ENCODE measurements at places on chromosomes 6 and 20.

GRCh38 chr6:18595774-18596530, 208.8 kb downstream of the RNF144B start:
- DNase-seq = peak; percentile 81

DNA sequence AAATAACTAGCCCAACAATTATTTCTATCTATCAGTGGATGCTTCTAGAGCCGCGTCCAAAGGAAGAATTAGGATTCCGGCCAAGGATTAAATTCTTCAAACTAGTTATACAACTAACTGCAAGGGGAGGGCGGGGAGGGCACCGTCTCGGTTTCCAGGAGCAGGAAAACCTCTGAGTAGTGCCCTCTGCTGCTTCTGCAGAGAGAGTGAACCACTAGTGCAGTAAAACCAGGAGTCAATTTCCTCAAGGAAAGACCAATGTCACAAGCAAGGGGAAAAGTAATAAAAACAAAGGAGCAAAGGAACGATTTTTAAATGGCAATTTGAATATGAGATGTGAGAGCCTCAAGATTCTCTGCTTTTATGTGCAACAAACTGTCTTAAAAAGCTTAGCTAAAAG, 16.5 kb upstream of the UBE2J1 start:
- DNase-seq = no peak

DNA sequence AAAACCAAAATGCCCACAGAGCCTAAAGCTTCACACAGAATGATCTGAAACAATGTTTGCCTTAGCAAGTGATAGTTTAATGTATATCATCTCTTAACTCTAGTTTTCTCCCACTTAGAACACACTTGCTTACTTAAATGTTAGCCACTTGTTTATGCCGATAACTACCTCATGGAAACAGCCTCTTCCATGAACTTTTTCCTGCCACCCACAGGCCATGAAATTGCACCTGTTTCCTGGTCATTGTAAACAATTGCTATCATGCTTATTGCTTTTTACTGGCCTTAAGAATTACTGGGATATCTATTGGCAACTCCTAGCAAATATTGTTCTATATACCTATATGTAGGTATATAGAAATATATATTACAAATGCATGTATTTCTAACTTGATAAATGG, 231.1 kb downstream of the HDGFL1 start:
- DNase-seq = no peak

GRCh38 chr6:161549977-161550655, 276.3 kb upstream of the AGPAT4 start:
- no peak for DNase-seq

GRCh38 chr6:38755874-38756273, 40.8 kb downstream of the DNAH8 start:
- DNase-seq = no peak

DNA sequence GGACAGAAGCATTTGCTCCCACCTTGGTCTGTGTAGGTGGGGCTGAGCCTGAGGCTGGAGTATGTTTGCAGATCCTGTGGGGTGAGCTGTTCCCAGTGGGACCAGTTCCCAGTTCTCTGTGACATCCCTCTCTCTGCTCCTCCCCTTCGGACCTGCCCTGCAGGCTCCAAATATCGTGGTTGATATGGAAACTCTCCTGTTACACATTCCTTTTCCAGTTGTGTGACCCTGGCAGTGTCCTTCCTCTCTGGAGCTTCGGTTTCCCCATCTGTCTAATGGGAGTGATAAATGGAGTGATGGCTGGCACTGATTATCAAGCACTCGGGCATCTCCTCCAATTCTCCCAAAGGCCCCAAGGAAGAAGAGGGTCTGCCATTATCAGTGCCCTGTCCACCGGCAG, 15.7 kb upstream of the TGM2 start:
- DNase-seq = no peak

DNA sequence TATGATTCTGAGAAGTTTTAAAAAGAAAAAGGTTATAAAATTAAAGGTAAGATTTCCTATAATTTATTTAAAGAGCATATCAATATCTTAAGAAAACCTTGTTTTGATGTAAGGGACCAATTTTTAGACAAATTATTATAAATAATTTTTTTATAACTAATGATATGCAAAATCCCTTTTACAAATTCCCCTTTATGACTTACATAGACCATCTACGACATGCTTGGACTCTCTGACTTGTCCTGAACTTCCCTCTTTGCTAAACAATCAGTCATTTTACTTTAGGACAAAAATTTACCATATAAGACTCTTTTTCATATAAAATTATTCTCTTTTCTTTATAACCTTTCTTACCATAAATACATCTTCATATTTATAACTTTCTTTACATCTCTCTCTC, 15.3 kb upstream of the ANGPT4 start:
- no peak for DNase-seq

- DNase-seq = no peak
Measured at GRCh38 chr6:160293844-160294243, 35.2 kb upstream of the SLC22A2 start.

DNA sequence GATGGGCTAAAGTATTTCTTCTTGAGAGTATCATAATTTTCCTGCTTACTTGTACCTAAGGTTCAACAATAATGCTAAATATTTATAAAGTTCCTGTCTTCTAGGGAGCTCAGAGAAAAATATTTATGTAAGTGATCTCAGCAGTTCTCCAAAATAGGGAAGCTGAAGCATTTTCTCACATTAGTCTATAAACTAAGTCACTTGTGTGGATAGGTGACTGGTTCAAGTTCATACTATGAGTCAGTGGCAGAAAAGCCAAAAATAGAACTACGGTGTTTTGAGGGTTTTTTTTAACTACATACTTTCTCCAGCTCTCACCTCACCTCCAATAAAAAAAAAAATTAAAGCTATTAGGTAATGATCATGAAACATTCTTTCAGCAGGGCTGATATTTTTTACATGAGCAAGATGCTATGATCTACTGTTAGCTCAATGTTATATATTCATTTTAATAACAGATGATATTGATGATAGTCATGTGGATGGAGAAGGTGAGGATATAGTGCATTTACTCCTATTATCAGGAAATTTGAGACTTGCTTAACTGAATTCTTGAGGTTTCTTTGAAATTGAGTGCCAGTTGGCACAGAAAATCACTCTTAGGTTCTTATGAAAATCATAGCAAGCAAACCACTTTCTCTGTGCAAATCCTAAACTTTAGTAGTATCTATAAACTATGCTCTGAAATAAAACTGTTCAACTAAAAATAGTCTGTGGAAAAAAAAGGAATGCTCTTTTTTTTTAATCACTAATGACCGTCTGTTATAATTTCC, 4.1 kb upstream of the MOXD1 start:
- no peak for DNase-seq

DNA sequence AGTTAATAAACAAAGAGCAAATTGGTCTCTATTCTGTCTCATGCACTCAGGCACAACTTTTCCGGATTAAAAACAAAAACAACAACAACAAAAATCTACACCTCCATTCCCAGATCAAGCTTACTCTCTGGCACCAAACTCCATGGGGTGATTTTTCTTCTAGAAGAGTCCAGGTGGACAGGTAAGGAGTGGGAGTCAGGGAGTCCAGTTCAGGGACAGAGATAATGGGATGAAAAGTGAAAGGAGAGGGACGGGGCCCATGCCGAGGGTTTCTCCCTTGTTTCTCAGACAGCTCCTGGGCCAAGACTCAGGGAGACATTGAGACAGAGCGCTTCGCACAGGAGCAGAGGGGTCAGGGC, 437 bp upstream of the HLA-A start:
- DNase-seq = no peak

GRCh38 chr6:154298297-154298696, 58.3 kb downstream of the IPCEF1 start:
- no peak for DNase-seq

- no peak for DNase-seq
Measured at GRCh38 chr6:14265049-14266021, 147.8 kb downstream of the CD83 start.

DNA sequence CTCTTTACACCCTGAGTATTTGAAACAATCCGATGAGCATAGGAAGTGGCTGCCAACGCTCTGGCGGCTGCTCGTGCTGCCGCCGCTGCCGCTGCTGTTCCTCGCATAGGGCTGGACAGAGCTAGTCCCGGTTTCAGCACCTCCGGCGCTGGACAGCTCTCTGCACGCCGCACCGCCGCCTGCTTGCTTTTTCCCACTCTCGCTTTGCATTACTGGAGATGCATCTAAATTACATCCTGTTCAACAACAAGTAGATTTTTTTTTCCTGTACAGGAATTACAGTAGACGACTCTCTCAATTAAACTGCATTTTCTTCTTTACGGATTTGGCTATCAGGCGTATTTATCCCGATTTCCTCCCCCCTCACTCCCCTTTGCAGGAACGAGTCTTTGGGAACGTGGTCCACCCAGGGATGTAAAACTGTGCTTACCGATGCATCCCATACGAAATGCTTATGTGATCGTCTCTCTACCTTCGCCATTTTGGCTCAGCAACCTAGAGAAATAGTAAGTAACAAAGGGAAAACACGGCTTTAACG, 563.8 kb downstream of the LMBRD1 start:
- DNase-seq = peak; percentile 92

DNA sequence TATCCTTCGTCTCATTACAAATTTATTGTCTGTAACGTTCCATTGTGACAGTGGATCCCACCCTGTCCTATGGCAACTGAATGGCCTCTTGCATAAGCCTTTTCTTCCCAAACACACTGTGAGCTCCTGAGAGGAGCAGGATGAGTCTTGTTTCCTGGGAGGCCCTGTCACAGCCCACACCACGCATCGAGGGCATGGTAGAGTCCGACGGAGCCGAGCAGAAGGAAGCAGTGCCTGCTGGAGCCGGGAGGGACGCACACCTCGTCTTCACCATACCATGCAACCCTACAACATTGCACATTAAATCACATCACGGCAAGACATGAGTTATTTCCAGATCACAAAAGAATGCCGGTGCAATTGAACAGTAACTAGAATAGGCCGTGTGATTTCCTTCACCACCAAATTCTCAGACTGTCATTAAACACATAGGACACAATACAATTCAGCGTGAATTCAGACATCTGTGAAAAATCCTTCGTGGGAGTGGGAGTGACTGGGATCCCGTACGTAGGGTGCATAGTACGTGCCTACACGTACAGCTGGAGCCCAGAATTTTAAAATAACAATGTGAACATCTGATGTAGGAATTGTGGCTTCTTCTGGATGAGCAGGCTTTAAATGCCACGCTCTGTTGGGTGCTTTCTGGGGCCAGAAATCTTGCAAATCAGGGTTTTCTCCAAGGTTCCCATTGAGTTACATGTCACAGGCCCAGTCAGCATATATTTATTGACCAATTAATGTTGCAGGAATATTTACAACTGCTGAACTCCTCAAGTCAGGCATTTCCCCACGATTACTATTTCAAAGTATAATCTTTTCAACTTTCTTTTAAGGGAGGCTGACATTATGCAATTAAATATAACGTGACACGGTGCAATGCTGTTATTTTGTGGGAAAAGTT, 201.8 kb downstream of the TTLL2 start:
- DNase-seq = no peak

- peak; percentile 66 for DNase-seq
Measured at GRCh38 chr20:63235399-63235983, at the start of gene BIRC7. Gene BIRC7 (plus strand): TSS chr20:63235905. CDS start chr20:63236097, 192 bp downstream.

- no peak for DNase-seq
Measured at GRCh38 chr6:100268326-100268725, 196.4 kb downstream of the SIM1 start.

DNA sequence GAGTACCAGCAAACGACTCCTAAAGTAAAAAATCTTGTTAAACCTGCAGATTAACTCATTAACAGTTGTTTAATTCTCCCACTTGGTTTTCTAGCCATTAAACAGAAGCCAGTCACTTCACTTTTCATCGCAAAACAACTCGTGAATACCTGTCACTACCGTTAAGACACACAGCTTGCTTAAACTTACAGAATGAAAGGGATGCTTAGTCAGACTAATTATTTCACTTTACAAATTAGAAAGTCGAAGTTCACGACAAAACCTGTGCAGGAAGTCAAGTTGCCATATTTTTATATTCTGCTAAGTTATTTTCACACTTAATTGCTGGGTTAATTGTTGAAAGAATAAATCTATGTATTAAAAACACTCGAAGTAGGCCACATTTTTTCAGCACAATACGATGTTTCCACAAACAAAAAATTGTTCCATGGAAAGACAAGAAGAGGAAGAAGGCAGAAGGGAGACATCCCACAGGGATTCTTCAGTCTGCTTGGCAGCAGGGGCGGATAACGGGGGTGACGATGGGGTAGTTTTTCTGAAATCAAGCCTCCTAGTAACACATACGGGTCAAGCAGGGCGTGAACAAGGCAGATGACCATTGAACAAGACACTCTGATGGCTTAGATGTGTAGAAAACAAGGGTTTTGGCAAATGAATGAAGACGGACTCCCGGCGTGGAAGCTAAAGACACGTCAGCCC, 933 bp downstream of the SSR1 start:
- DNase-seq = no peak

DNA sequence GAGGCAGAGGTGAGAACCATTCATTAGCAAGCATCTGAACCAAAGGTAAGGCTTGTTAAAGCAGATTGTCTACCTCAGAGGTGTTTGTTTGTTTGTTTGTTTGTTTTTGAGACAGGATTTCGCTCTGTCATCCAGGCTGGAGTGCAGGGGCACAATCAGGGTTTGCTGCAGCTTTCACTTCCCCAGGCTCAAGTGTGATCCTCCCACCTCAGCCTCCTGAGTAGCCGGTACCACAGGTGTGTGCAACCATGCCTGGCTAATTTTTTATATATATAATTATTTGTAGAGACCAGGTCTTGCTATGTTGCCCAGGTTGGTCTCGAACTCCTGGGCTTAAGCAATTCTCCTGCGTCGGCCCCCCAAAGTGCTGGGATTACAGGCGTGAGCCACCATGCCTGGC, 17.2 kb downstream of the CYP39A1 start:
- DNase-seq = no peak

DNA sequence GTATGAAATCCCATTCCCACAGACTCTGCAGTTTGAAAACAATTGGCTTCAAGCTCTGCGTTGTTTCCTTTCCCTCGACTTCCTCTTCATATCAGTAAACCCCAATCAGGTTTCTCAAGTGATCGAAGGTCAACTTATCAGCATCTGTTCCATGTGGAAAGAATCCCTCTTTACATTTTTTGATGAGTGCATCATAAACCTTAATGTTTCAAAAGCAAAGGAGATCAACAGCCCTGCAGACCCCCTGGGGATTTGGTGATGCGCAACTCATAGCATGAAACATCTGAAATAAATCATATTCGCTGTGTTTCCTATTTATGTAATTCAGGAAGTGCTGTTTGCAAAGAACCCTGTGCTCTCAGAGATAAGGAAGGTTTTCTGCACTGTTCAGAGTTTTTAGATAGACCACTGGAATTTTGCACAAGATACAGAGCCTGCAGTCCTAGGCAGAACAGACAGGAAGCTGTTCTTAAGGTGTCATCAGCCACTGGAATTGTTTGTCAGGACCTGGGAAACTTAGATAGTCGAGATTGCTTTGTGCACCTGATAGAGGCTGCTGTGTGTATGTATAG, 216.0 kb downstream of the HIVEP2 start:
- DNase-seq = no peak
